CD4-positive, alpha-beta T cell (primary cell): ENCODE measurements at places on chromosomes 2 and 18. TPM values are rescaled to one million over a fixed set of nuclear protein-coding genes. Genes with fewer than 3 reads are reported as not detected.

GRCh38 chr2:46353509-46353908 is 56.3 kb downstream of the EPAS1 start:
- H3K4me1 ChIP-seq, result peaks cover 68% of the 10 kb centered on the region
- no peaks in the 10 kb centered on the region for H3K36me3 ChIP-seq
- no peaks in the 10 kb centered on the region for H3K27me3 ChIP-seq
- DNase-seq, result no peak

The ADGRF3 gene
- 1.3 TPM for total RNA-seq

The STPG4 gene
- total RNA-seq, result not detected

DNA sequence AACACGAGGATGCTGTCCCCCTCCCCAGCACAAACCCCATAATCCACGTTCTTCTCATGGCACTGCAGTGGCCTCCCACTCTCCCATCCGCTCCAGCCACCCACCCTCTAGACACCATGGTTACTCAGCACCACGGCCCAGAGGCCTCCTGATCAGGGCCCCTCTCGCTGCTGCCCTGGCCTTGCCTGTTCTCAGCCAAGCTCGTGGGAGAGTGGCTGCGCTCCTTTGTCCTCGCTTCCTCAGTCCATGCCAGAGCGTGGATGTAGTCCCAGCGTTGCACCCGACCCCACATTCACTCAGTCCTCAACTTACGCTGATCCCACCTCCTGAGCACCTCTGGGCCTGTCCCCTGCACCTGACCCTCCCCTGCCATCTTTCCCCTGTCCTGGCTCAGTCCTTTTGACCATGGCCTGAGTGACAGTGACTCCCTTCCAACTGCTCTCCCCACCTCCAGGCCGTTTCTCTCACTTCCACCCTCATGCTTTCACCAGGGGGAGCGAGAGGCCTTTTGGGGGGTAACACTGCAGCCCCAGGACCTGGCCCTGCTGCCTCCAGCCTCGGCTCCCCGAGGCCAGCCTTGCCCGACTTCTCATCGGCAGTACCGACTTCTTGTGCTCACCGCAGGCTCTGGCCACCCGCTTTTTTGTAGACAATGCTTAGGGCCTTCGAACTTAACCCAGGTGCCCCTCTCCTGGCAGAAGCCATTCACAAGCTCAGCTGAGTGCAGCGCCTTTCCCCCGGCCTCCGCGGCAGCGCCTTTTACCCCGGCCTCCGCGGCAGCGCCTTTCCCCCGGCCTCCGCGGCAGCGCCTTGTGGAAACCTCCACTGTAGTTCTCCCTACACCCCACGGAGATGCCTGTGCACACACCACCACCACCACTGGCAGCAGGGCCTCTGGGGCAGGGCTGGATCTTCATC is 131.4 kb downstream of the CLIP4 start:
- H3K4me1 ChIP-seq, result no peaks in the 10 kb centered on the region
- no peak for DNase-seq
- H3K4me3 ChIP-seq, result no peak overlapping the region
- no peaks in the 10 kb centered on the region for H3K27me3 ChIP-seq
- no peak overlapping the region for H3K27ac ChIP-seq

- H3K27me3 ChIP-seq, result no peaks in the 10 kb centered on the region
- DNase-seq, result no peak
- no peaks in the 10 kb centered on the region for H3K36me3 ChIP-seq
- no peak overlapping the region for H3K4me3 ChIP-seq
- no peak overlapping the region for H3K27ac ChIP-seq
These were observed 299.5 kb downstream of the SRBD1 start for GRCh38 chr2:45311559-45311958.

DNA sequence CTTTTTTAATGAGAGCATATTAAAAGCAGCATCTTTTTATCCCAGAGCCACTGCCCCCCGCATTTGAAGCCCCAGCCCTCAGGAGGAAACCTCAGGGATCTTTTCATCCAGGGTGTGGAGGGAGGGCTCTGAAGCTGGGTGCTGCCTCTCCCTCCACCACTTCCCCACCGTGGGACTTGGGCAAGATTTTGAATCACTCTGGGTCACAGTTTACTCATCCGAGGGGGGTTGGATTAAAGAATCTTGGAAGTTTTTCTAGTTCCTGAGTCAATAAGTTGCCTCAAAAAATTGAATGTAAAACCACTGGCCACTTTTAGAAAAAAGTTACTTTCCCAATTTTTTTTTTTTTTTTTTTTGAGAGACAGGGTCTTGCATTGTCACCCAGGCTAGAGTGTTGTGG is 62.0 kb upstream of the ANKRD44 start:
- H3K27ac ChIP-seq, result no peak overlapping the region
- DNase-seq, result no peak
- H3K36me3 ChIP-seq, result no peaks in the 10 kb centered on the region

The GYPC gene
- total RNA-seq, result 157 TPM

The G6PC2 gene
- total RNA-seq, result not detected

GRCh38 chr2:85772019-85772745 is 18.4 kb downstream of the ATOH8 start:
- no peak for DNase-seq
- no peak overlapping the region for H3K27ac ChIP-seq
- no peak overlapping the region for H3K4me3 ChIP-seq
- H3K36me3 ChIP-seq, result no peaks in the 10 kb centered on the region
- H3K27me3 ChIP-seq, result peaks cover 19% of the 10 kb centered on the region

- no peaks in the 10 kb centered on the region for H3K36me3 ChIP-seq
- no peak overlapping the region for H3K4me3 ChIP-seq
- DNase-seq, result no peak
These were observed 18.1 kb downstream of the NETO1 start for GRCh38 chr18:72849671-72850070.

GRCh38 chr2:239944694-239945551 is 80.2 kb downstream of the NDUFA10 start:
- H3K36me3 ChIP-seq, result no peaks in the 10 kb centered on the region
- peak; percentile 59 for DNase-seq
- H3K27me3 ChIP-seq, result no peaks in the 10 kb centered on the region
- no peak overlapping the region for H3K27ac ChIP-seq
- H3K4me1 ChIP-seq, result peaks cover 16% of the 10 kb centered on the region
- peak overlapping the region; percentile 28 for H3K4me3 ChIP-seq

The MERTK gene
- total RNA-seq, result 0.19 TPM

DNA sequence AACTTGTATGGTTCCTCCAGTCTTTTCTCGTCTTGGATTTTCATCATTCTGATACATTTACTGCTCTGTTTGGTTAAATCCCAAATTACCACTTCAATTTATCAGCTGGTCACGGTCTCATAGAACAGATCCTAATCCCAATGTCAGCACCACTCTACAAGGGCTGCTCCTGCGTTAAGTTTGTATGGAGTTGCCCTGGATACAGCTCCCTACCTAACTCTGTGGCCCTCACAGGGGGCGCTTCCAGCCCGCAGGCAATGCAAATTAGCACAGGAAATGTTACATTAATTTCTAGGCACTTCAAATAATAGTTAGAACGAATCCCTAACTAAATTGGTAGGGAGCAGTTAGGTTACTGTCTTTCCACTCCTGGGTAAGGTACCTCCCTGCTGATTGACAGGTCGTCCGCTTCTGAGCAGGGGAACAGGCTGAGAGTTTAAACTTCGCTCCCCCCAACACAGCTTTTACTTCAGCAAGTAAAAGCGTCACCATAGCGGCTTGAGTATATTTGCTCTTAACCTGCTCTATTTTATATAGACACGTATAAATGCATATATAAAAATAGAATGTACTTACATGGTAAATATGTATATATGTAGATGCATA is 238.5 kb upstream of the FANCL start:
- no peak for DNase-seq
- H3K27me3 ChIP-seq, result no peaks in the 10 kb centered on the region
- no peak overlapping the region for H3K27ac ChIP-seq

The KANSL3 gene
- 61.8 TPM for total RNA-seq

DNA sequence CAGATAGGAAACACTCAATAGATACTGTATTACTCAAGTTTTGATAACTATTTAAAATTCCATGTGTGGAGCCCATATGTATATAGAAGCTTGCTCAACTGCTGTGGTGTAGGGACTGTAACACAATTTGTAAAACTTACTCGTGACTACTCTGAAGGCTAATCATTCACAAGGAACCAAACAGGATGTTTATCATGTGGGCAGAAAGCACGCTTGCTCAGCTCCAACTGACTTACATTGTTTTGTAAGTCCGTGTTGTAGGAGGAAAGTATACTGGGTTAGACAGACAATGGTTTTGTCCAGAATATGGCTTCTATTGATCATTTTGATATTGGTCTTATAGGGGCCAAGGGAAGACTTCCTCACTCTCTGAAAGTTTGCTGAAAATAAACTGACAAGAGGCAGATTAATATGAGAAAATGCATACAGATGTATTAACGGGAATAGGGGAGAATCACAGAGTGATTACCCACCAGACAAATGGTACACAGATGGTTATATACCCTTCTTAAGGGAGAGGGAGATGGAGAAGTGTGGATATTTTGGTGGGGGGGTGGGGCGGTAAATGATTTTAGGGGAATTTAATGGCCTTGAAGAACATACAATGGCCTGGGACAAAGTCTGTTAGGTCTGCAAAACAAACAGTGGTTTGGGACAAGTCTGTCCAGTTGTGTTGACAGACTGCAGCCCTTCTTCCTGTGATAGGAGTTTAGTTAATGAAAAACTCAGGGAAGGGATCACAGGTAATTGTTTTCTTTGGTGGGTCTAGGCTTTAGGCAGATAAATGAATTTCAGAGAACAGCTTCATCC is 259.3 kb upstream of the SP5 start:
- H3K27ac ChIP-seq, result no peak overlapping the region
- DNase-seq, result no peak
- H3K36me3 ChIP-seq, result no peaks in the 10 kb centered on the region
- H3K27me3 ChIP-seq, result no peaks in the 10 kb centered on the region
- H3K4me1 ChIP-seq, result no peaks in the 10 kb centered on the region
- no peak overlapping the region for H3K4me3 ChIP-seq

GRCh38 chr18:12301263-12302005 is 6.6 kb upstream of the TUBB6 start:
- no peaks in the 10 kb centered on the region for H3K4me1 ChIP-seq
- no peak for DNase-seq
- H3K27me3 ChIP-seq, result peaks cover 10% of the 10 kb centered on the region

DNA sequence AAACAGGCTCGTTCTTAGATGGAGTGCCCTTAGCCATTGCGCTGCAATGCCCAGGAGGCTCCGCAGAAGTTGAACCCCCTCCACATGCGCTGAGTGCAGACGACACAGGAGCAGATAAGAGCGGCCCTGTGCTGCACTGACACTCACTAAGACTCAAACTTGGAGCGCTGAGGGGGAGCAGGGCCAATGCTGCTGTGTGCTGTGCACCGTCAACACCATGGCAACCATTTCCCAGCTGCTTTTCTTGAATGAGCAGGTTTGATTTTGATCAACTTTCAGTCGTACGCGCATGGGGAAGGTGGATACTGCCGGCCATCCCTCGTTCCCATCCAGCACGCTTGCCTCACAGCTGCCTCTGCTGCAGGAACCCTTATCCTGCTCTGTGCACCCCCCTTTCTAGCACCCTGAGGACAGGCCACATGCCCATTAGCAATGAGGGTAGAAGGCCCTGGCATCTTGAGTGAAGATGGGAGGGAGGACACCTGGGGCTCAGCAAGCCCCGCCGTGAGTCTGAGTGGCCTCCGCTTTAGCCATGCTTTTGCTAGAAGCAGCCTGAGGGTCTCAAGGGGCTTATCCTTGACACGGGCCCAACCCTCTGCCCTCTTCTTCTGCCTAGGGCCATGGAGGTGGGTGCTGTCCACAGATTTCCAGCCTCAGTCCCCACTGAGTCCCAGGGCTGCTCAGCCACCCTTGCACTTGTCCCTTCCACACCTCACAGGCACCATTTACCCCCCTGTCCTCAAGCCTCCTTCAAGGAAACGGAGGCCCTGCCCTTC is 271.9 kb downstream of the PHLPP1 start:
- H3K27me3 ChIP-seq, result no peaks in the 10 kb centered on the region
- H3K27ac ChIP-seq, result no peak overlapping the region
- H3K4me3 ChIP-seq, result no peak overlapping the region
- peaks cover 5% of the 10 kb centered on the region for H3K4me1 ChIP-seq
